ACHN (cell line): ENCODE measurements at places on chromosomes 11 and 22.

DNA sequence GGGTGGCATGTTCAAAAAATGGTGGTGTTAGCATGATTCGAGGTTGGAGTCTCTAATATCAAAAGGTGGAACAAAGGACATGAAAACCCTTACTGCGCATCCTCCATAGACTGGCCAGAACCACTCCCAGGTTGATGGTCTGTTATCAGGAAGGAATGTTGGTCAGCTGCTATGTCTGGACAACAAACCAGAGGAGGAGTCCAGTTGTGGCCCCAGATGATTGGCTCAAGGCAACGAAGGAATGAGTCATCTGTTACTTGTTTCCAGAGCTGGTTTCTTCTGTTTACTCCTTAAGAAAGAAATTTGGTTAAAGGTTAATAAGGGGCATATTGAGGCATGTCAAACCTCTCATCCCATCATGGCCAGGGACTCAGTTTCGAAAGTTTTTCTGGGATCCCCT lies 56.8 kb upstream of the GRIA4 start:
- no peak for DNase-seq

DNA sequence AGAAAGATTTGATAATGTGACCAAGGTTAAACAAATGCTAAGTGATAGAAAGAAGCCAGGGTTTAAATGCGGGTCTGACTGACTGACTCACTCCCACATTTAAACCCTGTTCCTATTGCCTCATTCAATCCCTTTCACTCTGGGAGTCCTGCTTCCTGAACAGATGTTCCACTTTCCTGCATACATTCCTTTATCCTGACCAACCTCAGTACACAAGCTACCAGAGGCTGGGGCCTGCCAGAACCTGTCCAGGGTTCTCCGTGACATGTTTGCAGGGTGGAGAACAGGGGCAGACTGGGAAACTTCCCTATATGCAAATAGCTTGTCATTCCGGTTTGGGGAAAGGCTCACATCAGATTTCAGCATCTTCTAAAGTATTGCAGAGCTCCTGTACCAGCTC lies 3.0 kb upstream of the ANKK1 start:
- peak; percentile 9 for DNase-seq

GRCh38 chr11:79488286-79488685 lies 47.5 kb upstream of the TENM4 start:
- no peak for DNase-seq

DNA sequence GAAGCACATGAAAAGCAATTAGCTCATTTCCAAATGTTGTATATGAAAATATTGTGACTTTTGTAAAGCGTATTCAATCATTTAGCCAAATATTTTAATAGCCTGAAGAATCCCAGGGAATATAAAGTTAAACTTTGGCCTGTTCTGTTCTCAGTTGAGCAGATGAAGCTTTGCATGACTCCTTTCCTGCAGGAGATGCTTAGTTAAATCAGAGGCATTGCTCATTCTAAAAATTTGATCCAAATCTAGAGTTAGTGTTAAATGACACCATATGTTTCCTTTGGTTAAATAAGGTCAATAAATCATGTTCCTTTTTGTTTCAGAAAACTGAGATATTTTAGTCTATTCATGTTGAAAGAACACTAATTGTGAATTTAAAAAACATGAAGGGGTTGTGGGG lies 51.2 kb upstream of the BIRC3 start:
- DNase-seq: no peak

GRCh38 chr11:88017666-88018065 lies 157.6 kb downstream of the RAB38 start:
- no peak for DNase-seq

DNA sequence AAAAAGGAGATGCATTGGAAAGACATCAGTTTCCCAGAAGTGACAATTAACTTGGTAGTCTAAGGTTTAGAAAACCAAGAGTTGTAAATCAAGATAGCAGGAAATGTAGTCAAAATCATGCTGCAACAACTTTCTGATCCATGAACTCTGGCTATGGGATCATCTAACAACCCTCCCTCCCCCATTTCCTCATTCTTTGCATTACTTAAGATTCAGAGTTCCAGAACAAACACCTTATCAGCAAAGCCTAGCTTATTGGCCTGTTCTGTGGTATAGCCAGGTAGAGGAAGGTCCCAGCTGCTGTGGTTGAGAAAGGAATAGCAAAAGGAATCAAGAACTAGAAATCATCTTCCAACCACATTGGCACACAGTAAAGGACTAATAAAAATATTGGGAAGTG lies 651.1 kb downstream of the METTL15 start:
- DNase-seq: peak; percentile 81

GRCh38 chr11:111582163-111582562 lies 20.1 kb upstream of the SIK2 start:
- DNase-seq: no peak

DNA sequence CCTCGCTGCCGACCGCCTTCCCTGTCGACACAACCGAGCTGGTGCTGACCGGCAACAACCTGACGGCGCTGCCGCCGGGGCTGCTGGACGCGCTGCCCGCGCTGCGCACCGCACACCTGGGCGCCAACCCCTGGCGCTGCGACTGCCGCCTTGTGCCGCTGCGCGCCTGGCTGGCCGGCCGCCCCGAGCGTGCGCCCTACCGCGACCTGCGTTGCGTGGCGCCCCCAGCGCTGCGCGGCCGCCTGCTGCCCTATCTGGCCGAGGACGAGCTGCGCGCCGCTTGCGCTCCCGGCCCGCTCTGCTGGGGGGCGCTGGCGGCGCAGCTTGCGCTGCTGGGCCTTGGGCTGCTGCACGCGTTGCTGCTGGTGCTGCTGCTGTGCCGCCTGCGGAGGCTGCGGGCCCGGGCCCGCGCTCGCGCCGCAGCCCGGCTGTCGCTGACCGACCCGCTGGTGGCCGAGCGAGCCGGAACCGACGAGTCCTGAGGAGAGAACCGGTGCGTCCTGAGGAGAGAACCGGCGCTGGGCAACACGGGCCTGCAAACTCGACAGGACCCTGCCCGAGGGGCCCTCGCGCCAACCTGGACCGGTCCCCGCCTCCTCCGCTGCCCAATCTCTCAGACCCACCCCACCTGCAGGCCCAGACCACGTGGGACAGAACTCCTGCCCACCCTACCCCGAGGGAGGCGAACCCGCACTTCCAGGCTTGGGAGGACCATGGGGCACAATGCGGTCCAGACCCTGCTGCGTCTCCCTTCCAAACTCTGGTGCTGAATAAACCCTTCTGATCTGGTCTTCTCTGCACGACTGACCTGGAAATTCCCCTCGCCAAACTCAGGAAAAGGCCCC lies 866 bp downstream of the GP1BB start:
- peak; percentile 61 for DNase-seq

DNA sequence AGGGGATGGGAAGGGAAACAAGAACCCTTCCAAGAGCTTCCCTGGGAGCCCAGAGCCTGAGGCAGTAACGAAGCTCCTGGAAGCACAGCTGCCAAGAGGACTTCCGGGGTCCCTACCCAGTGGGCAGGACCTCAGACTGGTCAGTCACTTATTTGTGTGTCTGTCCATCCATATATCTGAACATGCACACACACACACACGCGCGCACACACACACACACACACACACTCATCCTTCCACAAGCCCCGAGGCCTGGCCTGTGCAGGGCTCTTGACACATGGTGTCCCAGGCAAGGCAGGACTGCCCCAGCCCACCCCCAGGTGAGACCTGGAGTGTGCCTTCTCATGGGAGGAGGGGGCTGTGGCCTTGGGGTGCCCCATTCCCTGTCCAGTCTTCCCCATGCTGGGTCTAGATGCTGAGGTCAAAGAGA lies 44.9 kb downstream of the IGLL5 start:
- DNase-seq: no peak

DNA sequence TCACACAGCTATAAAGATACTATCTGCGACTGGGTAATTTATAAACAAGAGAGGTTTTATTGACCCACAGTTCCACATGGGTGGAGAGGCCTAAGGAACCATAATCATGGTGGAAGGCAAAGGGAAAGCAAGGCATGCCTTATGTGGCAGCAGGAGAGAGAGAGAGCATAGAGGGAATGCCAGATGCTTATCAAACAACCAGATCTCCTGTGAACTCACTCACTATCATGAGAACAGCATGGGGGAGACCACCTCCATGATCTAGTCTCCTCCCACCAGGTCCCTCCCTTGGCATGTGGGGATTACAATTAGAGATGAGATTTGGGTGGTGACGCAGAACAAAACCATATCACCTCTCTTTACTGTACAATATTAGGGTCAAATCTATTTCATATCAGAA lies 1101.6 kb upstream of the RAG2 start:
- DNase-seq: no peak

GRCh38 chr22:46292732-46293131 lies 3.9 kb upstream of the GTSE1 start:
- DNase-seq: no peak

- no peak for DNase-seq
These were observed 113.6 kb upstream of the MTNR1B start for GRCh38 chr11:92855607-92856405.

- no peak for DNase-seq
These were observed 1047.3 kb upstream of the CNTN5 start for GRCh38 chr11:97973352-97973857.

DNA sequence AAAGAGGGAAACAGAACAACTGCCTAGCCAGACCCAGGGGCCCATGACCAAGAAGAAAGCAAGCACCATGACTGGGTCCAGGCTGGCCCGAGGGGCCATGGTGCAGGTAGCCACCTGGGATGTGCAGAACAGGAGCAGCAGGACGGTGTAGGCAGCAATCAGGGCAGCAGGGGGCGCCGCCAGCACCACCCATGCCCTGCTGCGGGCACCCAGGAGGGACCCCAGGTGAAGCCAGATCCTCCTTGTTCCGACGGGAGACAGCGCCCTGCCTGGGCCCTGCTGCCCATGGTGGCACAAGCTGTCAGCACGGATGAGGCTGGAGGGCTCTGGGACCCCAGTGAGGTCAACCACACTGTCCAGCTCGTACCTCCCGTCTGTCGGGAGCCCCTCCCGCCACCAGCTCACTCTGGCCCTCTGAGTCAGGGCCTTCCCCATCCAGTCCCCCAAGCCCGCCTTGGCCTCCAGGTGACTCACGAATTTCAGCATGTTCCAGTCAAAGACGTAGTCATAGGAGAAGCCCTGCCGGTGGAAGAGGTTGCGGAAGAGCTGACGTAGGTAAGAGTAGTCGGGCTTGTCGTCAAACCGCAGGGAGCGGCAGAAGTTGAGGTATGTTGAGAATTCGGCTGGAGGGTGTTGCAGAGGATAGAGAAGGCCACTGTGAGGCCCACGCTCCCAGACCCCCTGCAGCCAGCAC lies 18.8 kb downstream of the CSNK1E start:
- DNase-seq: peak; percentile 99

GRCh38 chr11:83002053-83002452 lies 69.6 kb downstream of the RAB30 start:
- DNase-seq: no peak

GRCh38 chr11:18776324-18776723 lies 15.3 kb downstream of the PTPN5 start:
- no peak for DNase-seq

DNA sequence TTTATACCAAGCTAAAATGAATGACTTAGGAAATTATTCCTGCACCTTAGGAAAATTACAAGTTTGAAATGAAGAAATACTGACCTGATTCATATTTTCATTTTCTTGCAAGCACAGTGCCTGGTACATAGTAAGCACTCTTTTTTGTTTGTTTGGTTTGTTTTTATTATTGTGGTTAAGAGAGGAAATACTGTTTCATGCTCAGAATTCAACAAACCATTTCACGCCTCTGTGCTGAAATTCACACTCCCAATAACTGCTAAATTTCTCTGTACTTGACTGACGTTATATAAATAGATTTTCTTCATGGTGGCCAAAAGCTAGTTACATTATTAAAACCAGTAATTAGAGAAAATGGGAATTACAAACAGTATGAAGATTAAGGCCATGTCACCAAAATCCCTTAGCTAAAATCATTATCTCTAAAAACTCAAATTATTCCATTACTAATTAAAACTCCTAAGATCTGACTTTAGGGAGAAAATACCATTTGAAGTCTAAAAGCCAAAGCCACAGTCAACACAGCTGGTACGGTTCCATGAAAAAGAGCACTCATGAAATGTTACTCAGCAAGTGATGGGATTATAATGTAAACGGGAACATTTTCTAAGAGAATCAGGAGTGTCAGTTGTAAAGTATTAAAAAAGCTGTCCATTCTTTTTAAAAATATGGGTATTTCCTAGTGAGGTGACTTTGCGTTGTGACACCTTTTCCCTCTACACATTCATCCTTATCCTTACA lies 77.8 kb upstream of the DDI1 start:
- no peak for DNase-seq

GRCh38 chr11:116657842-116658825 lies 114.7 kb downstream of the BUD13 start:
- no peak for DNase-seq
